Natural killer cell (primary cell): ENCODE measurements at places on chromosomes 2 and 18.

DNA sequence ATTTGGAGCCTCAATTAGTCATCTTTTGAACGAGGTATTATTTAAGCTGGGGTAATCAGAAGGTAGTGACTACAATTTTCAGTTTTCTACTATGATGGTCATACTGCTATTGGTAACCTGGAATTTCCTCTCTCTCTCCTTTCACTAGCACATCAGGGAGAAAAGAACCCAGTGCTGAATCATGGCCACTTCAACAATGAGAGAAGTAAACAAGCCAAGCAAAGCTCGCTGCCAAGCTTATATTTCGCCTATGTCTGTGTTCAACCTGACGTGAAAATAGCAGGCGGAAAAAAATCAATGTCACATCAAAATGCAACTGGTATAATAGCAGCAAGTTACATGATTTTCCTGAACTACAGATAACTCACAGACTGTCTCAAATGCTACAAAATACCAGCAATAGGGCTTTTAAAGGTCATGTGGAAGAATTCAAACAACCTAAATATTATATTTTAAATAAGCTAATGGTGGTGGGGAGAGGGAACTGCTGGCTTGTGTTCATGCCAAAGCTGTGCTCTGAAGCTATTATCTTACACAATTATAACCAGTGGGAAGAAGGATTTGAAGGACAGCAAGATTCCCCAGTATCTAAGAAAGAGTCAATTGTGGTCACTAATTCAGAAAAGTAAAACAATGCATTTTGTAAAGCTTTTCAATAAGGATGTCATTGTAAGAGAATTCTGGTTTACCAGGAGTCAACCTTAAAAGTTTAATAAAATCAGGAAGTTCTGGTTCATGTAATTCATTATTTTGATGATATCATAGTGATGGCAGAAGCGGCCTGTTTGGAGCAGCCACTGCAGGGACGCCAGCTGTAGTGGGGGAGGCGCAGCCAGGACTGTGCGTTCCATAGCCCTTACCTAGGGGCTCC is 38.0 kb downstream of the RNF152 start:
- no peak for DNase-seq

DNA sequence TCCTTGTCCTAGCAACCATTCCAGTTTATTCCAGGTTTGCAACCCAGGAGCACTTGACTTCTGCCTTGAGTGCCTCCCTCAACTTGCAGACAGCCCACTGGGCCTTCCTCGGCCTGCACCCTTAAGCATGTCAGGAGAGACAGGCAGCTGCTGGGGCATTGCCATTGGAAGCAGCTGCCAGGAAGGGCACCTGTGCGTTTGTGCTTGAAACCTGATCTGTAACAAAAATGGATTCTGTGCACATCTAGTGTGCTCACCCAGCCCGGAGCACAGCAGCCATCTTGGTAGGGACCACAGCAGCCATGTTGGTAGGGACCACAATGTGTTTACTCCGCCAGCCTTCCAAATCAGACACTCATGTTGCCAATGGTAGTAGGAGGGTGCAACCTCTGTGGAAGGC is 44.3 kb upstream of the GLI2 start:
- DNase-seq = no peak

- DNase-seq = no peak
These were observed 31.4 kb upstream of the CTLA4 start for GRCh38 chr2:203835892-203836800.

DNA sequence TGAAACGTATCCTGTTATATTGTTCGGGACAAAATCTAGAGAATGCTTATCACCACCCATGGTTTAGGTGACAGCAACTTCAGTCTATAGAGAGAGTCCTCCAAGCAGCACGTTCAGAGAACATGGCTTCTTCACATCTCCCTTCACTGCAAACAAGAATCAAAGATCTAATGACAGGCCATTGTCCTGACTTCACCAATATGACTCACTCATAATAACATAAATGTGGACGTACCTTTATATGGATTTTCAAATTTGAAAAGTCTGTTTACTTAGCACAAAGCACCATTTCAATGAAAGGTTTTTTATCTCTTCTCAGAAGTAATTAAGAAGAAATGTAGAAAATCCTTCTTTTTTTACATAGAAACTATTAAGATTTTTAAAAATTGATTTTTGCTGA is 46.7 kb downstream of the KLF7 start:
- DNase-seq = no peak

DNA sequence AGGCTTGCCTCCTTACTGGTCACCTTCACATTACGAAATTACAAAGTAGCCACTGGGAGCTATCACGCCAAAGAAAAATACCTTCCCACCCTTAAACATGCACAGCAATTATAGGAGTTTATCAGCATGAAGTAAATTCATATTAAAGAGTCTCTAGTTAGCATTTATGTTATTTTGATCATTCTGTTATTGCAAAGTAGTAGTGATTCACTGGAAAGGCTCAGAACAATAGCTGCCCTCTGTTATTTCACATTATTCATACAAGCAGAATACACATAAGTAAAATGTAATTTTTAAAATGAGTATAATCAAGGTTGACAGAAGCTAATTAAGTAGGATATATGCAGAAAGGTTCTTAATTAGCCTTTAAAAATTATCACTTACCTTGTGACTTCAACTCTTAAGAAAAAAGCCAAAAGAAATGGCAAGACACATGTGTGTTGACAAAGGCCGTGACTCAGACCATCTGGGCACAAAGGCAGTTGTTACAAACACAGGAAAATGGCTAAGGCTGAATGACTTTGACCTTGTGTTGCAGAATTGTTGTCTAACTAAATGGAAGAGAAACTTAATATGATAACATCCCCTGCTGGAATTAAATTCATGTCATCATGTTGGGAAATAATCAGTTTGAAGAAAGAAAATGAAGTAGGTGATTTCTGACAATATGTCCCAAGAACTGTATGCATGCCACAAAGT is 108.3 kb downstream of the ARL6IP6 start:
- DNase-seq = no peak

DNA sequence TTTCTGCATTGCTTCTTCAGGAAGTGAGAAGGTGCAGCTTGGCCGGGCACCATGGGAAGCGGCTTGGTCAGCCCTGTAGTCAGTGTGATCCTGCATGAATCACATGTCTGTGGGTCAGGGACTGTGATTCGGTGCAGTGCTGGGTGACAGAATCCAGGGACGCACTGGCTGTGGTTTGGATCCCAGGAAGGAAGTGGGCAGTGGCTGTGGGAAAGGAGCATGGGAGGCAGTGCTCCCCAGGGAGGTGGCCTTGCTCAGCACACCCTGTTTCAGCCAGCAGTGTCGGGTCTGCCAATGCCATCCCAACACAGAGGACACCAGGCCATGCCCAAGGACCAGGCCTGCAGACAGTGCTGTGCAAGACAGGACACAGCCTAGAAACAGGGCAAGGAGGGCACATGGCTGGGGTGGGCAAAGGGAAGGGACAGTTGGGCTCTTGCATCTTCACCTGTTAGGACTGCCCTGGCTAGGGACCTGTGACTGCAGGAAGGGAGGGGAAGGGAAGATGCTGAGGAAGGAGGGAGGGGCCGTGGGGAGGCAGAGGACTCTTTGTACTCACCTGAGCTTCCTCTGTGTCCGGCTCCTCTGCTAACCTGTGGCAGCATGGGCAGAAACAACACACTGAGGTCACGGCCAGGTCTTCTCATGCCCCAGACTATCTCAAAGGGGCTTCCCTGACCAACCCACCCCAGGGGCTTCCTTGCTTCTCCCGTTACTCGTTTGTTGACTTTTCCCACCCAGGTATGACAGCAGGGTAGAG is 37.2 kb upstream of the DNMT3A start:
- DNase-seq = no peak

DNA sequence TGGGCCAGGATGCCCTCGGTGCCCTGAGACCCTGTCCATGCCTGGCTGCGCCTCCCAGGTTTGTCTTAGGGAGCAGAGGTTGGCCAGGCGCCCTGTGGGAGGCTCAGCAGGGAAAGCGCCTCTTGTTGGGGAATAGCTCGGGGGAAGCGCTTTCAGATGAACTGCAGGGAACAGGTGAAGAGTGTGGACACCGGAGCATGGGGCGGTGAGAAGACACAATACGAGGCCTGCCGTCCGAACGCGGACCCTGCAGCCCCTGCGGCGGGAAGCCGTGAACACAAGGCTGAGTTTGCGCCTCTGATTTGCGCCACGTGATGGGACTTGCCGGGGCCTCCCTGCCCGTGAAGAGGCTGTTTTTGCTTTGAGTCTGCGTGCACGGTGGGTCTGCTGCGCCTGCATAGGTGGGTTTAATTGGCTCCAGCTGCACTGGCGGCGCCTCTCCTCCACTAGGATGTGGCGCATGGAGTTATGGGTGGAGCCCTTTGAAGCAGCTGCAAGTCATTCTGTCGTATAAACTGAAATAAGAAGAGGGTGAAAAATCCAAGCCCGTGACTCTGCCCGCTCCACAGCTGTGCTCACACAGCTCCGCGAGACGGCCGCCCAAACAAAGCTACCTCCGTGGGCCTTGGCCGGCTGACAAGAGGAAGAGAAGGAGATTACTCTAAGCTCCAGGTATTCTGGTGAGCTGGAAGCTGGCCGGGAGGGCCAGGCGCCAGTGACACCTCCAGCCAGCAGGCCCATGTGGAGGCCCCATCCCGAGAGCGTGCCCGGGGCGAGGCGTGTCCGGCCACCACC is 103.5 kb upstream of the CTDP1 start:
- no peak for DNase-seq

GRCh38 chr2:191197096-191197495 is 46.3 kb upstream of the STAT4 start:
- no peak for DNase-seq

- DNase-seq = no peak
These were observed 192.5 kb downstream of the TPGS2 start for GRCh38 chr18:36636237-36636817.

- DNase-seq = no peak
These were observed 99.9 kb downstream of the PARD3B start for GRCh38 chr2:204645018-204645773.

DNA sequence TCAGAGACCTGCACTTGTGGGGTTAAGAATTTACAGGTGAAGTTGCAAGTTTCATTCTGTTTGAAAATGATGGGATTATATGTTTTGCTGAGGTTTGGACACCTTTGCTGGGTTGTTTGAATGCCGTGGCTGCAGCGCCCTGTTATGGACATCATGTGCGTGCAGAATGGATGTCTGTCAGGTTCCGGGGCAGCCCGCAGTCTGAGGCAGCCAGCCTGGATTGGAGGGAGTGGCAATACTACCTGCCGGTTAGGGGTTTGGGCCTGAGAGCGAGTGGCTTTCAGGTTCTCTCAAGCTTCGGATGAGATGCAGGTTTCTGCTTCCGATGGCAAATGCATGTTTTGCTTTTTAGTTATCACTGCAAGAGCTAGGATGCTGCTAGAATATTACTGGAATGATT is 1.1 kb downstream of the CASP8 start:
- peak; percentile 36 for DNase-seq

DNA sequence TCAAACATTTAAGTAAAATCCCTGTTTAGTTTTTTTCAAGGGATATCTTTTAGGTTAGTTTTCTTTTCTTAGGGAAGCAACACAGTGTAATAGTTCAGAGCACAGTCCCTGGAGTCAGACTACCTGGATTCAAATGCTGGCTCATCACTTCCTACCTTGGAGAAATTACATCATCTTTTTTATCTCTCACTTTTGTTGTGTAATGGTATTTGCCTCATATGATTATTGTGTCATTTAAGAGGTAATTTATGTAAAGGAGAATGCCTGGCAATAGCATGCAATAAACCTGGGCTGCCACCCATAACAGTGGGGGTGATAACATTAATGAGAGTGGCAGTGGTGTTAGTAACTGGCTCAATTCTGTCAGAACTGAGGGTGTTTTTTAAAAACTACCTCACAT is 26.3 kb downstream of the ERLEC1 start:
- no peak for DNase-seq

DNA sequence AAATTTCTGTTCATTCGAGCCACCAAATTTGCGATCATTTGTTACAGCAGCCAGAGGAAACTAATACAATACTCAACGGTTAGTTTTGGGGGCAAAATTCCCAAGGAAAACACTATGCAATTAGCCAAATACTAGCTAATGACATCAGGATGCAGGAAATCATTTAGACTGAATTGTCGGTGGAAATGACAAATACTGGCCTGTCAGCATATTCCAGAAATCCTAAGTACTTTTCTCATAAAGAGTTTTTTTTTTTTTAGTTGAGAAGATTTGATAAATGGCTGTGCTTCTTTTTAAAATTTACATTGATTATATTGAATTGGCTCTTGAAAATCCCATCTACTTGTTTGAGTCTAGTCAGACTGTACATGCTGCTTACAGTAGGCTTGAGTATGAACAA is 410.1 kb downstream of the SUCLG1 start:
- DNase-seq = no peak

DNA sequence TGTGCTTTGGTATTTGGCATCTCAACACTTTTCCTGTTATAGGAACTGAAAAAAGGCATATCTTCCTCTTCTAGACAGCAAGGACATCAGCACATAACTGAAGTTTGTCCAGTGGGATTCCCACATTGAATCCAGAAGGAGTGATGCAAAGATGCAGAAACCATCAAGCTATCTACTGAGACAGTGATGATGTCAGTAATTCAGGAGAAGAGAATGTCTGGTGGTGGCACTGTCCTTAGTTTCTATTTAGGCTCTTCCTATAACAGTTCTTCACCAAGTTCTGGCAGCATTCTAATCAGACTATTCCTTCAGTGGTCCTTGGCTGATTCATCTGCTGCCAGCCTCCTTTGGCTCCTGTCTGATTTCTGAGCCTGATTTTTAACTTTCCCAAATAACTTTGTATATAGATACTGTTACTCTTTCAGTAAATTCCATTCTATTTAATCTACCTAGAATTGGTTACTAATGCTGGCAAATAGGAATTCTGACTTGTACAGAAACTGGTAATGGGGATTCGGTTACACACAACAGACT is 56.6 kb upstream of the AGPS start:
- DNase-seq = no peak

GRCh38 chr18:966759-967576 is 62.3 kb downstream of the ADCYAP1 start:
- no peak for DNase-seq

DNA sequence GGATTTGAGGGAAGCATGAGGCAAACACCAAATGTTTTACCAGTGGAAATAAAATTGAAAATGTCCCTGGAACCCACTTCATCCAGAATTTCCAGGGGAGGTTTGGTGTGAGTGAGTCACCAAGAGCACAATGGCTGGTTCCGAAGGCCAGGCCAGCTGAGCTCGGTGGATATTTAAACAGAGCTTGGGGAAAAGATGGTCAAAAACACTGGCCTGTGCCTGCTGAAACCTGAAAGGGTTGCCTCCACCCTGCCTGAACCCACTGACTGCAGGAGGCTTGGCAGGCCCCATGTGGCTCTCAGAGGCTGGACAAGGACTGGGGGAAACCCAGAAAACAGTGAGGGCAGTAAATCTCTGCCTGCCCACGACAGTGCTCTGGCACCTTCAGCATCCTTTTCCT is 93.9 kb downstream of the TTC32 start:
- no peak for DNase-seq

DNA sequence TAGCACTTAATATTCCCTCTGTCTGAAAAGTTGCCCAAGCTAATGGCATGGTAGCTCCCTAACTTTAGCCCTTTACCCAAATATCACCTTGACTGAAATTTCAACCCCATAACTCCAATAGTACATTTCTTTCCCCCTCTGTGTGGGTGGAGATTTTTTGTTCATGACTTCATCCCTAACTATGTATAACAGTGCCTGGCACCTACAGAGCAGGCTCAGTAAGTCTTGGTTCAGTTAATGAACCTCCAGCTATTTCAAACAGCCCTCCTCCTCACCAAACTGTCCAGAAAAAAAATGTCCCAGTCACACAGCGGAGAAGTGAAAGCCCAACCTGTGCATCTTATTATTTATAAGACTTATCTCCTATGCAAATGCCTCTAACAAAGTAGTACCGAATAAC is 18.6 kb downstream of the BUB1 start:
- no peak for DNase-seq
